ENCODE measurements at places on chromosomes 2 and 18.

- DNase-seq, result no peak
Observed at GRCh38 chr2:173754165-173754564, 211.0 kb downstream of the SP3 start.

DNA sequence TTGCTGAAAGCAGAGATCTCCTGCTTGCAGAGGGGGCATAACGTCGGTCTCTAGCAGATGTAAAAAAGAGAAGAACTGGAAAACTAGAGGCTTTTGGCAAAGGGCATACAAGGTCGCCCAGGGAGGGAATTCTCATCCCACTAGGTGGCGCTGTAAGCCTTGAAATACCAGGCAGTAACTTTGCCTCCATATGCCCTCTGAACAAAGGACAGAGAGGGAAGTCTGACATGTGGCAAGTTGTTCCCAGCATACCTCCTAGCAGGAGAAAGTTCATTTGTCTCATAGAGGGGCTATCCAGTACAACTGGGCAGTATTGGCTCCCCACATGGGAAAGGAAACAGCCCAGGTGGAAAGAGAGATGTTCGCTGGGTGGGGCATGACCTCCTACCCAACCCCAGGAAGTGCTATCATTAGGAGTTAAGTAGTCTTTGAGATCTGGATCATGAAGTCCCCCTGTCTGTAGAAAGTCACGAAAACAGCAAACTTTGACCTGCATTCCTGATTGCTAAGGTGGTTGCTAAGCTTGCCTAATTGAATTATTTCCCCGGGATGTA is 39.9 kb downstream of the STK17B start:
- no peak for DNase-seq

GRCh38 chr2:137155356-137156104 is 390.2 kb downstream of the THSD7B start:
- no peak for DNase-seq

- DNase-seq, result no peak
Observed at GRCh38 chr2:241214766-241215165, 26.3 kb downstream of the ANO7 start.

DNA sequence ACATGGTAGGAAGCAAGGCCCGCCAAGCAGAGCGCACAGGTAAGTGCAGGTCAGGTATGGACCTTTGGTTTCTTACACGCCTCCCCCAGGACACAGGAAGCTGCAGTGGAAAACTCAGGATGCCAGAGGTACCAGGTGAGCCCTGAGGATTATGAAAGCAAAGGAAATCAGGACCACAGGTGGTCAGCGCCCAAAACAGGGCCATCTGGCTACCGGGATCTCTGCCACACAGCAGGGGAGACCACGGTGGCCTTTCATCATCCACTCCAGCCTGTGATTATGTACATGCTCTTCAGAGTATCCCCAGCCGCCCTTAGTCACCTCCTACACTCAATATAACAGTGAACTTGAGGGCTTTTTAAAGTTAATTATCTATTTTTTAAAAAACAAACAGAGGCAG is 125.5 kb upstream of the EPC2 start:
- DNase-seq, result no peak

GRCh38 chr18:77544792-77545191 is 295.1 kb downstream of the GALR1 start:
- no peak for DNase-seq

GRCh38 chr2:157432475-157433106 is 11.3 kb downstream of the CYTIP start:
- DNase-seq, result no peak

DNA sequence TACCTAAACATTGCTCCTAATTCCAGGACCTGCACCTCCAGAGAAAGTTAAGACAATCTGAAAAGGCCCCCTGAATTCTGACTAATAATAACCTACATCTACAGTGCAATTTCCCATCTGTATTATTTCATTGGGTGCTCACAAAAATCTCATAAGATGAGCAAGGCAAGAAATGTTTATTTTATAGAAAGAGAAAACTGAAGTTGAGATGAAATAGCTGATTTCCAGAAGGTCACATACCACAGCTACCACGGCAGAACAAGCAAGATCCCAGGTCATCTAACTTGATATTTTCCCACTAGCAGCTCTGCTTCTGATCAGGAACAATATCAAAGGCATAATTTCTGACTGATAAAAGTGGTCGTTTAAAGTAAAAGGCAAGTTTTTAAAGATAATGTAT is 105.8 kb upstream of the COL5A2 start:
- no peak for DNase-seq

DNA sequence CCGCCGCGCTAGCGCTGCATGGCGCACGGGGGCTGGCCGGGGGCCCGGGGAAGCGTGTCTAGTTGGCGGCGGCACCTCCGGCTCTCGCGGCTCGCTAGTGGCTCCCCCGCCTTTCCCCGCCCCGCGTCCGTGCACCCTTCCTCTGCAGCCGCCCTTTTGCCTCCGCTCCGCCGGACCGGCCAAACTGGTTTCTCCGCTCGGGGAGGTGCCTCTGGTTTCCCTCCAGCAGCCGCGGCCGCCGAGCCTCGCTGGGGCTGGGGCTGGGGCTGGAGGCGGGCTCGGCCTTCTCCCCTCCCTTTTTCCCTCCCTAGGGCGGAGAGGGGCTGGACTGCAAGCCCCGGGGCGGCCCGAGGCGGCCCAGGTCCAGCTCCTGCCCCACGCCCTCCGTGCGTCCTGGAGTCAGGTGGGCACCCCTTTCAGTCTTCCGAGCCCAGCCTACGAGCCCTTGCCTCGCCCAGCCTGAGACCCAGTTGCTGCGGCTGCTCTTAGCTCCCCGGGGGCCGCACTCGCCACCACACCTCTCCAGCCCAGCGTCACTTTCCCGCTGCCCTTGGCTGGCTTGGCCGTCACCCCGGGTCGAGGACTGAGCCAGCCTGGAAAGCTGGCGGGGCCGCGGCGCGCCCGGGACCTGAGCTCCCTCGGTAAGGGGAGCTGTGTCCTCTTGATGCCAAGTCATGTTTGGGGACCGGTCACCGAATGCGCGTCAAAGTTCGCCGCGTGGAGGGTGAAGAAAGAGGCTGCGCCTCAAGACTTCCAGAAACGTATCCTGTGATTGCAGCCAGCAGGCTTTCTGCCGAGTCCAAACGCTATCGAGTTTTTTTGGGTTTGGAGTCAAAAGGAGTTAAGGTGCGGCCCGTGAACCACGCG is at the start of gene ATP8B1:
TSS of gene ATP8B1 (minus strand) at position 213 of the 867 bp plus-strand sequence. CDS start 71,508 bp downstream, outside the sequence.
- peak; percentile 55 for DNase-seq

- DNase-seq, result no peak
Observed at GRCh38 chr18:62045316-62045715, 141.5 kb downstream of the PIGN start.

- no peak for DNase-seq
Observed at GRCh38 chr2:167279810-167280209, 391.5 kb downstream of the XIRP2 start.

- peak; percentile 1 for DNase-seq
Observed at GRCh38 chr2:191245869-191246531, 796 bp downstream of the MYO1B start.

GRCh38 chr2:54638774-54639187 is 84.7 kb upstream of the EML6 start:
- no peak for DNase-seq

DNA sequence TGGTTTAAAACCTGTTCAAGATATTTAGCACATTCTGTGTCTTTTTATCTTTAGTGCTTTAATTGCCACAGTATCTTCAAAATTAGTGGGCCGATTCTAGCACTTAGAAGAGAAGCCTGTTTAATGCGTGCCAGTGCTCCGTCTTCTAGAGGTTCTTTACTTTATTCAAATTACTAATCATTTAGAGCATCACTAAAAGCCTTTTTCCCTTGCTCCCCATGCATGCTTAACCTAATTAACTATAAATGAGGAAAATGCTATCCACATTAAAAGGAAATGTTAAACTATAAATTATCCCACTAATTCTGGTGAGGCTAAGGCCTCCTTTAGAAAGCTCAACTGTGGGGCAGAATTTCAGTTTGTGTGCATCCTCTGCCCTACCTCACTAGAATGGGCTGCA is 31.5 kb upstream of the INSIG2 start:
- no peak for DNase-seq

GRCh38 chr18:45083226-45083855 is 402.7 kb downstream of the SETBP1 start:
- no peak for DNase-seq

DNA sequence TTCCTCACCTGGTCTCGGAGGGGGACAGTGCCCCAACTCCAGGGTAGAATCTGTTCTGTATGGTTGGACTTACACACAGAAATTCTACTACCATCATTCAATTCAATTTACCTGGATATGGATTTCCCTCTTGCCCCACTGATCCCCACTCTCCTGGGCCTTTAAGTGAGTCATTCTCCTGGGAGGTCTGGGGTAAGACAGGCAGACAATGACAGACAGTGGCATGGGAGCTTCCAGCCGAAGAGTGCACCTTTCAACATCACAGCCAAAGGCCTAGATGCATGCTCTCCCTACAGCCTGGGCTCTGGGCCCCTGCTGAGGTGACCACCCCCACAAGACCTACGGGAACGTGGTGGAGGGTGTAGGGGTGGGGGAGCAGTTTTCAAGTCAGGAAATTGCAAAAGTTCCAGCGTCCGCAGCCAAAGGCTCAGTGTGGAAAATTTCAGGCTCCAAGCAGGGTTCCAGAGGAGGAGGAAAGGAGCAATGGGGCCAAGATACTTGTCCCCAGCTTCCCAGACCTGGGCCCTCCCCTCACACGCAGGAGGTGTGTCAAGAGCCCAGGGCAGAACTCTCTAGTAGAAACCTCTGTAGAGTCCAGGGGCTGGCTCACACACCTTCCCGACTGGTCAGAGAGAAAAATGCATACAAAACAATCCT is 296.4 kb downstream of the CYP26B1 start:
- no peak for DNase-seq

GRCh38 chr2:197454923-197455322 is 1.6 kb downstream of the COQ10B start:
- no peak for DNase-seq

- DNase-seq, result no peak
Observed at GRCh38 chr2:100891906-100892642, 72.1 kb downstream of the NPAS2 start.

DNA sequence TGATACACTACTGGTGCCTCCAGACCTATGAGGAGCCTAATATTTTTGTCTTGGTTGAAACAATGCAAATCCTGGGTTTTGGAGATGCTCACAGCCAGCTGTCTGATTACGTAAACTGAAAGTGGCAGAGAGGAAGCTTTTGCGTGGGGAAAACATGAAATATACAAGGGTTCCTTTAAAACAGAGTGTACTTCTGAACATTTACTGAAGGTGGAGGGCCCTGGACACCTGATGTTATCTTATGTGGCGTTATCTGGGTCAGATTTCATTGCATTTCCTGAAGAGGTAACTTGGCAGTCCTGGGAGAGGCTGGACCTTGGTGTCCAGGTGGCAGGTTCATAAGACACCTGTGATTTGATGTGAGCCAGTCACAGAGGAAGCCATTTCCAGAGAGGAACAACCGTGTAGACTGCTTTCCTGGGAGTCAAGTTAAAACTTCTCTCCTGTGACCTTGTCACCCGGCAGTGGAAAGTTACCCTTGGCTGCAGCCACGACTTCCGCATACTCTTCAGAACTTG is 105.0 kb downstream of the NEDD4L start:
- no peak for DNase-seq

- DNase-seq, result no peak
Observed at GRCh38 chr18:2881840-2882195, 35.0 kb downstream of the EMILIN2 start.

DNA sequence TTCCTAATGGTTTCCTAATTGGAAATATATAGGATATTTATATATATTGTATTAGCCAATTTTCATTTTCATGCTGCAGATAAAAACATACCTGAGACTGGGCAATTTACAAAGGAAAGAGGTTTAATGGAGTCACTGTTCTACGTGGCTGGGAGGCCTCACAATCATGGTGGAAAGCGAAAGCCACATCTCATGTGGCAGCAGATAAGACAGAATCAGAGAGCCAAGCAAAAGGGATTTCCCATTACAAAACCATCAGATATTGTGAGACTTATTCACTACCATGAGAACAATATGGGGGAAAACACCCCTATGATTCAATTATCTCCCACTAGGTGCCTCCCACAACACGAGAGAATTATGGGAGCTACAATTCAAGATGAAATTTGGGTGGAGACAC is 242.5 kb upstream of the NETO1 start:
- no peak for DNase-seq

GRCh38 chr2:58540681-58541080 is 299.6 kb upstream of the FANCL start:
- no peak for DNase-seq

Measured in GM12891 (cell line).